ENCODE measurements at places on chromosomes 5 and 9.

DNA sequence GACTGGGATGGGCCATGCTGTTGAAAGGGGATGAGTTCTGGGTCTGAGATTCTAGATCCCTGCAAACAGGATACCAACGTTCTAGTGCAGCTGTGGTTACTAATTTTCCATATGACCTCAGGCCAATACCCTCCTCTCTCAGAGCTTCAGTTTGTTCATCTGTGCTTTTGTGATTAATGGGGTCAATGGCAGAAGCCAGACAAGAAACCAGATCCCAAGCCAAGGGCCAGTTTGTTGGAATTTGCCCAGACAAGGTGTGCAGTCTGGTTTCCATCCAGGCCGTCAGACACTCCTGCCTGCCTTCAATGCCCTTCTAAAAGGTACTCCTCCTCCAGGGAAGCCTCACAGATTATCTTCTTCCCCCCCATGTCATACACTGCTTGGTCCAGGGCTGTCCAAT lies 11.4 kb downstream of the MYORG start:
- DNase-seq = no peak

DNA sequence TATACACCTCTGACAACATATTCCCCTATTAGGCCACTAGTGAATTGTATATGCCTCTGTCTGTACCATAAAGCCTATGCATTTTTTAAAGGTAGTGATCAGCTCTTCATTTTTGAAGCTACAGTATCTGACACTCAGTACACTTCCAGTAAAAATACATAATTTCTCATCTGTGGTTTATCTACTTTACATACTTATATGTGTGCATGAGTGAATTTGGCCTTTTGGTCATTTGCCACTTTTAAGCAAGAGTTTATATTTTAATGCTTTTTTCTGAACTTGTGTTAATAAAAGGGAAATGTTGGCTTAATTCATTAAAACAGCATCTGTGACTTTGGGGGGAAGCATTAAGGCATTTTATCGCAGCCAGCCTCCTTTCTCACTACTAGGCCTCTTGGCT lies 47.8 kb downstream of the ST8SIA4 start:
- no peak for DNase-seq

DNA sequence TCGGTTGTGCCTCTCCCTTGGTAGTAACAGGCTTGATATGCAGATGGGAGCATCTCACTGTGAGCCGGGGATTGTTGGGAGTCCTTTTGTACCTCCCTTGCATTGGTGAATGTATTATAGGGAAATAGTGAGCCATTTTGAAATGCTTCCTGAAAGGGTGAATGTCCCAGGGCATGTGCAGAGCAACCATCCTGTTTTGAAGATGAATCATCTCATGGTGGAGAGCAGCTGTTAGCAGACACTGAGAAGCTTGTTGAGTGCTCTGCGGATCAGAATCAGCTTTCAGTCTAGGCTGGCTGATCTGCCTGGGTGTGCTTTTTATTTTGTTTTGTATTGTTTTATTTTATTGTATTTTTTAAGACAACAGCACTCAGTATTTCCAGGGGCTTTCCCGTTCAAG lies 29.7 kb downstream of the SLC36A1 start:
- no peak for DNase-seq

GRCh38 chr9:99511723-99512122 lies 289.6 kb downstream of the SEC61B start:
- DNase-seq = no peak

GRCh38 chr9:128684325-128685199 lies 4.5 kb upstream of the SET start:
- DNase-seq = peak; percentile 43

DNA sequence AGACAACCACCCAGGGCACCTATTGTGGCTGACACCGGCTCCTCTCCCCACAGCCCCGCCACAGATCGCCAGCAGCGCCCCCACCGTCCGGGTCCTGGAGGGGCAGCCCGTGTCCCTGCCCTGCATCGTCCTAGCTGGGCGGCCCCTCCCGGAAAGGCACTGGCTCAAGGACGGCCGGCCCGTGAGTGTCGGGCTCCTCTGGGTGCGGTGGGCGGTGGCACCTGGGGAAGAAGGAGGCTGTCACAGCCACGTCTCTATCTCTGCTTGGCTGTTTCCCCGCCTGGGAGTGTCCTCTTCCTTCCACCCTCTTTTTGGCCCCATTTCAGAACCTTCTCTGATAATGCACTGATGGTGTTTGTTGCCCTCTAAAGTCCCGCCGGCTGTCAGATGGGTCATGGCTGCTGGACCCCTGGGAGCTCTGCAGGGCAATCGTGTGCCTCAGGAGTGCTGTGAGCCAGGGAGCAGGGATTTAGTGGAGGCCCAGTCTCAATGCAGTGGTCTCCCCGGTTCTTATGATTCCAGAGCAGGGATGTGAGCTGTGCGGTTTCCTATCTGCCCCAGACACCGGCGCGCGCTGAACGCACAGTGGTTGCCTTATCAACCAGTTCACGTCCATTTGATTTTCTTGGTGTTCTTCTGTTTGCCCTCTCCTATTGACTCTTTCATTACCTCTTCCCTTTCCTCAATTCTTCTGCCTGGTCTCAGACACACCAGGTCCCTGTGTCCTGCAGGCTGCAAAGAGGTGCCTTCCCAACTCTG lies 55.3 kb downstream of the HMCN2 start:
- no peak for DNase-seq

DNA sequence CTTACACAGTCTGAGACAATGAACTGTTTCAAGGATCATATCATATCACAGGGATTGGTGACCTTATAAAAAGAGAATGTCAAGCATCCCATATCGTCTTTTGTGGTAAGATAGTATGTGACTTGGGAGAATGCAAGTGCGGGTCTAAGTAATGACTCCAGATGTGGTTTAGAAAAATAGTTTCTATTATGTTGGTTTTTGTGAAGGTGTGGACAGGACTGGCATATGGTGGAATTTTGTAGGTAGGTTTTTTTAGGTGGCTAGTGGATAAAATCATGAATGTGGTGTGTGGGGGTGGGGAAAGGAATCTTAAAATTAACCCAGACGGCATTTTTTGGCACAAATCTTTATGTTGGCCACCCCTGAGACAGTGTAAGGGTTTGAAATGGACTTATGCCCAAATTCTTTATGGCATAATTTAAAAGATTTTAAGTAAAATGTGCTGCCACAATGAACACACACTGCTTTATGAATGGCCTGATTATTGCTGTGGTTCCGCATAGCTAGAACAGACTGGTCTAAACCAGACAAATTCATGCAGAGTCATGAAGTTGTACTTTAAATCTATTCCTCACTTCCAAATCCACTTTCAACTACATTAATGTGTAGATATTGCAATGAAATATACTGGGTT lies 204.8 kb upstream of the HAPLN1 start:
- DNase-seq = no peak

GRCh38 chr5:171628633-171628974 lies 157.0 kb upstream of the SMIM23 start:
- DNase-seq = no peak

- no peak for DNase-seq
Observed at GRCh38 chr5:35066260-35066795, 18.6 kb upstream of the AGXT2 start.

DNA sequence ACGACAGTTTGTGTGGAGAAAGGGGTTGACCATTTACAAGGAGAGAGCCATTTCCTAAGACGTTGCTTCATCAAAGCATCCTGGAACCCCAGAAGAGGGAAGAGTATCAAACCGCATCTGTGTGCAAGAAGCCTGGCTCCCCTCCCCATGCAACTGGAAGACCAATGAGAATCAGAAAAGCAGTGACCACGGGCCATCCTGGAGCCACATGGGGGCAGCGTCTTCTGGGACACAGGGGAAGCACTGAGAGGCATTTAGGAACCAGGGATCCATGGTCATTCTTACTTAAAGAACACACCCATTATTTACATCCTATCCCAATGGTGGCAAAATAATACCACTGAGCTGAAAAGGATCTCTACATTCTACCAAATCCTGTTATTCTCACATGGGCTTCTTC lies 29.3 kb downstream of the SEMA5A start:
- no peak for DNase-seq

GRCh38 chr9:98885575-98886295 lies 58.0 kb upstream of the COL15A1 start:
- DNase-seq = no peak

DNA sequence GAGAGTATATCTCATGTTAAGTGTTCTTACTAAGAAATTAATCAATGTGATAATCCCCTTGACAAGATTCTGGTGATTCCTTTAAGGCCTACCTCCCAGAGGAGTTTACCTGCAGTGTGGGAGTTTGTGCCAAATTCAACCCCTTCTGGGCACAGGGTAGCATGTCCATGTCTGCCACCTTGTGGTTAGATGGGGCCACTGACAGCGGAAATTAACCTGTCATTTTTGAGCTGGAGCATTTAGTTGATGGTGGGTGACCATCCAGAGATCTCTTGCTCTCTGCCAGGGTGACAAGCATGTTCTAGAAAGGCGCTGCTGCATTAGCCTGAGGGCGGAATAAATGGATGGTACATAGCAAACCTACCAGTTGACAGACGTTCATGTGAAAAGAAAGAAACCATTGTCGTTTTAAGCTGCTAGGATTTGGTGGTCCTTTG lies 132.2 kb downstream of the FBXO4 start:
- DNase-seq = peak; percentile 30

DNA sequence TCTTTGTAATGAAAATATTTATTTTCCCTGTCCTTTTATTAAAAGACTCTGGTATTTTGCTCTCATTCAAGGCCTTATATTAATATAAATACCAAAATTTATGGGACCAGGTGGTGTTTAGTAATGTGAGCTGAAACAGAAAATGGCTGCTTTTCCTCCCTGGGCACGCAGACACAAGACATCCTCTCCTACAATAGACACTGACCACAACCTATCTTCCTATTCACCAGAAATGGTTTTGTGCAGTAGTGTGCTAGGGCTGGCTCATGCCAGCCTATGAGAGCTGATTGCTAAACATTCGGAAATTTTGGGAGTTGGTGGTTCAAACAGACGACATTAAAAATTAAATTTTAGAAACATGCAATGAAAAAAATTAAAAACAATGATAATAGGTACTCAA lies 338.2 kb downstream of the BNC2 start:
- DNase-seq = no peak

- DNase-seq = no peak
Observed at GRCh38 chr9:116868201-116868600, 181.1 kb downstream of the TRIM32 start.

DNA sequence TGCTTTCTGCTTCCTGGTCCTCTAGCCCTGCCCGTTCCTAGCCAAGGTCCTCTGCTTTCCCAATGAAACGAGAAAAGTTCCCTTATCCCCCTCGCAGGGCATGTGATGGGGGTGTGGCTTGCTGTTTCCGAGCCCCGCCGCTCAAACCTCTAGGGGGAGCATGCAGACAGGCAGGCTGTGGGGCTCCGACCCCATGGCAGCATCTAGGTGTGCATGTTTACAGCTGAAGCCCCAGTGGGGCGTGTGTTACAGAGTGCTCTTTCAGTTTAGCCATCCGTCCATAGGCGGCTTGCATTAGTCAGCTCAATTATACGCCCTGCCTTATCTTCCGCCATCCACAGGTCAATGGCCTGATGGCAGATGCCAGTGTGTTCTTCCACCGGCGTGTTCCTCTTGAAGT lies 48.3 kb upstream of the SPATA31E1 start:
- no peak for DNase-seq

DNA sequence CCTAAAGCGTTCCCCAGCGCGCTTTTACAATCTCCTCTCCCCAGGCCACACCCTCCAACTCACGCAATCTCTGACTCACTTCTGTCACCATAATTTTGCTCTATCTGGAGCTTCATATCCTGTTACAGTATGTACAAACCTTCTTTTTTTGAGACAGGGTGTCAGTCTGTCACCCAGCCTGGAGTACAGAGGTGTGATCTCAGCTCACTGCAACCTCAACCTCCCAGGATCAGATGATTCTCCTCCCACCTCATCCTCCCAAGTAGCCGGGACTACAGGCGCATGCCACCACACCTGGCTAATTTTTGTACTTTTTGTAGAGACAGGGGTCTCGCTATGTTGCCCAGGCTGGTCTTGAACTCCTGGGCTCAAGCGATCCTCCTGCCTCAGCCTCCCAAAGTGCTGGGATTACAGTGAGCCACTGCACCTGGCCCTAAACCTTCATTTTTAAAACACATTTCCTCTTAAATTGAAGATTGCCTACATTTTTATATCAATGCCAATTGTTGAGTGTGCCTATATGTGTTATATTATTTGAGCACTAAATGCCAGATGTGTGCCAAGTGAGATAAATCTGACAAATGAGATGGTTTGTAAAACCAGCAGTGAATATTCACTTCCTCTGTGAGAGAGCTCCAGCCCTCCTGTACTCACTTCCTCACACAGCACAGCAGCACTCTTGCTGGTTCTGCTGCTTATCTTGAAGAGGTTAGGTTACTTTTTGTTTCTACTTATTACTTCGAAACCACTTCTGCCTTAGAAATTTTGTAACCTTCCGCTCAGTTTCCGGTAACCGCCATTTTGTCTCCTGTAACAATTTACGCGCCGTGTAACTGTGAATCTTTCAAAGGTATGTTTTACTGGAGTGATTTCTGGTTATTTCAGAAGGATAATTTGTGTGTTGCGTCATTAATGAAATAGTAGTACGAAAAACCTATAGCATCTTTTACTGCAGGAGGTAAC lies 57.9 kb downstream of the DOCK8 start:
- DNase-seq = peak; percentile 43

DNA sequence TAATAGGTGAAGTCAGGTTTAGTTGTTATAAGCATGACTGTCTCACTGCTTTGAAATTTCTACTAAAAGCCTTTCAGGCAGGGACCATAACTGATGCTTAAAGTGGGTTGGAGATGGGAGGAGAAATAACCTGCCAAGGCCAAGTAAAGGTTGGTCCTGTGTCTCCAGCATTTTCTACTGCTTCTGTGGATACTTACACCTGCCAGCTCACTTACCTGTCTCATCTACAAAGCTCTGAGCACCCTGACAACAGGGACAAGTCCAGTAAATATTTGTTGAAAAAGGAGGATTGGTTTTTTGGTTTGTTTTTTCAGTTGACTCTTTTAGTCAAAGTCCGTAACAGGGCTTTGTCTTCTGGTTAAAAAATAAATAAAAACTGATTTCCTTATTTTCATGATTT lies 38.6 kb downstream of the GRAMD2B start:
- no peak for DNase-seq

- no peak for DNase-seq
Observed at GRCh38 chr9:129932303-129933151, 97.3 kb downstream of the USP20 start.

- DNase-seq = no peak
Observed at GRCh38 chr5:66561256-66561990, 34.8 kb upstream of the MAST4 start.

GRCh38 chr5:148482697-148483462 lies 99.1 kb downstream of the FBXO38 start:
- peak; percentile 29 for DNase-seq

- DNase-seq = no peak
Observed at GRCh38 chr9:12854221-12854620, 79.4 kb downstream of the LURAP1L start.

- no peak for DNase-seq
Observed at GRCh38 chr5:159905496-159905895, 10.8 kb upstream of the ADRA1B start.

- no peak for DNase-seq
Observed at GRCh38 chr5:40093550-40093949, 586.2 kb upstream of the PTGER4 start.

DNA sequence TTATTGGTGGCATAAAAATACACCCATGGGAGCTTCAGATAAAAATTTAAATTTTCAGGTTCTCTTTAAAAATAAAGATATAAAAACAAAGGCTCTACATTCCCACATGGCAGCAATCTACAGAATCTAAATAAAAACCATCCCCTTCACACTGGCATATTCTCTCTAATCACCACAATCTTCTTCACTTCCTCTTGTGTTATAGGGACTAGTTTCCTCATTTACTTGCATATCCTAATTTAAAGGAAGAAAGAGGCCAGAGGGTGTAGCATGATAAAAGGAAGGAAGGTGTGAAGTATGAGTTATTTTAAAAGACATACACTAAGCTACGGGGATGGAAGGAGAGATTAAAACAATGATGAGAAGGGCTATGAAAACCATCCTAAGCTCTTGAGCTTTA lies 390.5 kb downstream of the ZNF608 start:
- no peak for DNase-seq
